ENCODE measurements at places on chromosomes 2 and 18. TPM values are rescaled to one million over a fixed set of nuclear protein-coding genes. Genes with fewer than 3 reads are reported as not detected.

- DNase-seq: no peak
Observed at GRCh38 chr18:32734442-32734841, 38.4 kb downstream of the KLHL14 start.

DNA sequence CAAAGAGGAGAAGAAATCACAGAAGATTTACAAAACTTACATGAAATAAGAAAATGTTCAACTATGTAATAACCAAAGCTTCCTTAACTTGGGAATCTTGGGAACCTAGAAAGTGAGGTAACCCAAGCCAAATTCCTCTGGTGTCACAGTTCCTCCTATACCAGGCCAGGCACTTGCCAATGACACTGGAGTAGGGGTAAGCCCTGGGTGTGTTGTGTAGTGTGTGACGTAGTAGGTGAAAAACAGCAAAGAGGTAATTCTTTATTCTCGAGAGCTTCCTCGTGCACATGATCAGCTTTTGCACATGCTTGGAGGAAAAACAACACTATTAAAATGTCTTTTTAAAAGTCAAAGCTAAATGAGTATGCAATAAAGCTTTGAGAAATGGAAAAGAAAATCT, 118.0 kb downstream of the METTL8 start:
- DNase-seq: no peak

Gene SH2D6
- total RNA-seq: not detected

DNA sequence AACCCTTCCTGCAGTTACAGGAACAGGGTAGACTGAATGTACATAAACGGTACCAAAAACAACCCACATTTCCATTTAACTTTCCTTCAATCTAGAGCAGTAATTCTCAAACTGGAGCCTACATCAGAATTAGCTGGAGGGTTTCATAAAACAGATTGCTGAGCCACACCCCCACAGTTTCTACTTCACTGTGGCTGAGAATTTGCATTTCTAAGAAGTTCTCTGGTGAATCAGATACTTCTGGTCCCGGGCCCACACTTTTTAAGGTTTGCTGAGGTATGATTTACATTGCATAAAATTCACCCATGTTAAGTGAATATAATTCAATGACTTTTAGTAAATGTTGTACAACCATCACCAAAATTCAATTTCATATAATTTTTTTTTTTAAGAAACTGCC, 113.7 kb downstream of the SRBD1 start:
- DNase-seq: no peak

- no peak for DNase-seq
Observed at GRCh38 chr18:3411854-3412268, 38.1 kb upstream of the TGIF1 start.

DNA sequence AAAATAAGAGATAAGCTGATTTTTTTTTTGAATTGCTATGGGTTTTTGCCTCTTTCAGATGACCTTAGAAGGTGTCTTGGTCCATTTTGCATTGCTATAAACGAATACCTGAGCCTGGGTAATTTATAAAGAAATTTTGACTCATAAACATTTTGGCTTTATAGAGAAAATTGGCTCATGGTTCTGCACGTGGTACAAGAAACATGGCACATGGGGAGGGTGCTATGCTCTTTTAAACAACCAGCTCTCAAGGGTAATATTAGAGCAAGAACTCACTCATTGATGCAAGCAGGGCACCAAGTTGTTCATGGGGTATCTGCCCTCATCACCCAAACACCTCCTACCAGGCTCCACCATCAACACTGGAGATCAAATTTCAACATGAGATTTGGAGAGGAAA, 408.8 kb downstream of the NUP35 start:
- no peak for DNase-seq

- no peak for DNase-seq
Observed at GRCh38 chr2:20597860-20598183, 53.1 kb downstream of the HS1BP3 start.

Gene HNRNPLL
- total RNA-seq: 39.0 TPM

- peak; percentile 69 for DNase-seq
Observed at GRCh38 chr2:10036095-10036884, 7.1 kb upstream of the KLF11 start.

DNA sequence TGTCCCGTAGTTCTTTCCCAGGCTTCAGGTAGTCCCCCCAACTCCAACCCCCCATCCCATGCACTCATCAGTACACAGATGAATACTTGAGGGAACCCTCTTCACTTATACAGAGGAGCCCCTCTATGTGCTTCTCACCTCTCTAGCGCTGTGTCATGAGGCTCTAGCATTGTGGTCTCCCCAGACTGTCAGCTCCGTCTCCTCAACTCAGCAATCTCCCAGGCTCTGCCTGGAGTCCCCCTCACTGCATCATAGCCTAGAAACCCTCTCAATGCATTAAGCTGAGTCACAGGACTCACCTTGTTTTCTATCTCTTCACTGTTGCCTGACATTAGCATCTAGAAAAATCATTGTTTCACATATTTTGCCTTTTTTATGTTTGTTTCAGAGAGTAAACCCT, 20.2 kb upstream of the PRKCE start:
- DNase-seq: no peak

DNA sequence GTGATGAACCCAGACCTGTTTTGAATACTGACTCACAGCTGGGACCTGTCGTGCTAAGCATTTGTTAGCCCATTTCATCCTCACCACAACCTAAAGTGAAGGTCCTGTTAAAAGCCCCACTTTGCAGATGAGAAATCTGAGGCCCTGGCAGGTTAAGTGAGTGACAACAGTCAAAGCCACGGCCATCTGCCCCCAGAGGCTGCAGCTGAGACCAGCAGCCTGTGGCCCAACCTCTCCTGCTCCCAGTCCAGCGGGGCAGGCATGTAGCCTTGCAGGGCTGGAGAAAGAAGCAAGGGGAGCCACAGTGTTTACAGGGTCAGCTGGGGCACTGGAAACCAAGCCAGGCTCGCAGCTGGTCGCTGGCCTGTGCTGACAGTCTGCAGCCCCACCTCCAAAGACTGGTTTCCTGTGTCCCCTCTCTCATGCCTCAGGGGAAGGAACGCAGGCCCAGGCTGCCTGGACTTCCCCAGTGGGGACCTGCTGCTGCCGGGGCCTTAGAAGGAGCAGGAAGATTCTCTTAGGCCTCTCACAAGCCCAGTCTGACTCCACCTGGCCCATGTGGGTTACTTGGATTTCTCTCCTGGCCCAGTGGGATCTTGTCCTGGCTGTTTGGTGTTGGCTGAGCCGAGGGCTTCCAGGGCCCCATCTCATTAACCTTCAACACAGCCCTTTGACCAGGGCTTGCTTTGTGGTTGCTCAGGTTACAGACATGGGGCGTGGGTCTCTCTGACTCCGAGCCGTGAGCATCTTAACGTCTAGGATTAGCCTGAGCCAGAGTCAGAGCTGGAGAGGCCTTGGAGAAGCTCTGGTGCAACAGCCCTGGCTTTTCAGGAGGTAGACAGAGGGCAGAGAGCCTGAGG, 1.7 kb downstream of the INPP5D start:
- DNase-seq: no peak

Gene ZCCHC2
- total RNA-seq: 22.1 TPM

DNA sequence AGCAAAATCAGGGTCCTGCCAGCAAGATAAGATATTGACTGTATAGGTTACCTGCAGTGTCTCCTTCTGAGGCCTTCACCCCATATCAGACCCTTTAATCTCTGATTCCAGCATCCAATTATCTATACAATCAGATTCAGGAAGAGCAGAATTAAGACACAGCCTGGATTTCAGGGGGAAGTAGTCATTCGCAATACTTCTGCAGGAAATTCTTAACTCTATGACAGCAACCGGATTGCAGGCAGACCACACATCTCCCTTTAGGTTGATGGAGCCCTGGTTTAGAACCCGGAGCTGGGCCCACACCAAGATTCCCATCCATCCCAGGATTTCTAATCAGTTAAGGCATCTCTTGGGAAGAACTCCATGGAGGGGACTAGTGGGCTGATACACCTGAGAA, 9.5 kb downstream of the ARL4C start:
- no peak for DNase-seq

DNA sequence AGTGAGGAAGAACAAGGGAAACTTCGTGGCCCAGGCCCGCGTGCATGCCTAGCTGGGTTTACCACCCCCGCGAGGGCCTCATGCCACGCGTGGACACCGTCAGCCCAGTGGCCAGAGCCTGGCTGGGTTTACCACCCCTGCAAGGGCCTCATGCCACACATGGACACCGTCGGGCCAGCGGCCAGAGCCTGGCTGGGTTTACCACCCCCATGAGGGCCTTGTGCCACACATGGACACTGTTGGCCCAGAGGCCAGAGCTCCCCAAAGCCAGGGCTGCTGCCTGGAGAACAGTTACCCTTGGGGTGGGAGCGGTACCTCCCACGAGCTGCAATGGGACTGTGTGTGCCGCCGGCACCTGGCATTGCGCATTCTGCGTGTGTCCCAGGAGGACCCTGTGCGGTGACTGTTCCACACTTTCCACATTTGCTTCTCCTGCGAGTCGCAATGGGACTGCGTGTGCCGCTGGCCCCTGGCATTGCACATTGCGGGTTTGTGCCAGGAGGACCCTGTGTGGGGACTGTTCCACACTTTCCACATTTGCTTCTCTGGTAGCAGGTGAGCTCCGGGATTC, 105.6 kb upstream of the CTDP1 start:
- peak; percentile 11 for DNase-seq

Gene HOXD1
- 0.19 TPM for total RNA-seq

DNA sequence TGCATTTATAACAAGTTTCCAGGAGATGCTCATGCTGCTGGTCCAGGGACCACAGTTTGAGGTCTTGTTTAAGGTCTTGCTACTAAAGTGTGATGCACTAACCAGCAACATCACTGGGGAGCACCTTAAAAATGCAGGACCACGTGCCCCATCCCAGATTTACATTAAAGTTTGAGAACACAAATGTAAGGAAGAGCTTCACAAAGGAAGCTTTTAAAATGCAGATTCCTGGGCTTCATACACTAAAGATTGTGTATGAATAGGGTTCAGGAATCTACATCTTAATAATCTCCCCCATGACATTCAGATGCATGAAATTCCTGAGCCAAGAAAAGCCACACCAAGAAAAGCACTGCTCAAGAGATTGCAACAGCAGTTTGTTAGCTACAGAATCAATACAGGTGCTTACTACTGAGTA, 235.3 kb upstream of the TANK start:
- no peak for DNase-seq

- no peak for DNase-seq
Observed at GRCh38 chr2:10343658-10344057, 41.0 kb downstream of the HPCAL1 start.

Data from omental fat pad (tissue), 4 donors.